ENCODE measurements at places on chromosomes 13 and 19.

- DNase-seq = no peak
These were observed 8.7 kb upstream of the KCNRG start for GRCh38 chr13:50006426-50007135.

- DNase-seq = no peak
These were observed 29.6 kb downstream of the ZAR1L start for GRCh38 chr13:32285633-32285965.

GRCh38 chr13:48564056-48564455, 31.2 kb upstream of the RCBTB2 start:
- peak; percentile 73 for DNase-seq

DNA sequence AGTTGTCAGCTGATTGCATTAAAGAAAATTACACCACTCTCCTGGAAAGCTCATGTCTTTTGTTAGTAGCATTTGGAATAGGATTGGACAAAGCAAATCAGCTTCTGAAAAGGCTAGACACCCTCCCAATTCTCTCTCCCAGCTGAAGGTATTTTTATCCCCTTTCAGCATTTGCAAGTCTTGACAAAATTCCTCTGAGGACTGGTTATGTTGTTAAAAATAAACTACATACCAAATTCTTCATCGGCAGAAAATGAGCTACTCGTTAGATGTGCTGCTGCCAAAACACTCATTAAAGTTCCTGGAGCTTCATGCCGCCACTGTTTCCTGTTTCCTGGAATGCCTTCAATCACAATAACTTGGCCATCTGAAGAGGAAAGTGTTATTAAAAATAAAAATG, 37.1 kb downstream of the UTP14C start:
- DNase-seq = no peak

DNA sequence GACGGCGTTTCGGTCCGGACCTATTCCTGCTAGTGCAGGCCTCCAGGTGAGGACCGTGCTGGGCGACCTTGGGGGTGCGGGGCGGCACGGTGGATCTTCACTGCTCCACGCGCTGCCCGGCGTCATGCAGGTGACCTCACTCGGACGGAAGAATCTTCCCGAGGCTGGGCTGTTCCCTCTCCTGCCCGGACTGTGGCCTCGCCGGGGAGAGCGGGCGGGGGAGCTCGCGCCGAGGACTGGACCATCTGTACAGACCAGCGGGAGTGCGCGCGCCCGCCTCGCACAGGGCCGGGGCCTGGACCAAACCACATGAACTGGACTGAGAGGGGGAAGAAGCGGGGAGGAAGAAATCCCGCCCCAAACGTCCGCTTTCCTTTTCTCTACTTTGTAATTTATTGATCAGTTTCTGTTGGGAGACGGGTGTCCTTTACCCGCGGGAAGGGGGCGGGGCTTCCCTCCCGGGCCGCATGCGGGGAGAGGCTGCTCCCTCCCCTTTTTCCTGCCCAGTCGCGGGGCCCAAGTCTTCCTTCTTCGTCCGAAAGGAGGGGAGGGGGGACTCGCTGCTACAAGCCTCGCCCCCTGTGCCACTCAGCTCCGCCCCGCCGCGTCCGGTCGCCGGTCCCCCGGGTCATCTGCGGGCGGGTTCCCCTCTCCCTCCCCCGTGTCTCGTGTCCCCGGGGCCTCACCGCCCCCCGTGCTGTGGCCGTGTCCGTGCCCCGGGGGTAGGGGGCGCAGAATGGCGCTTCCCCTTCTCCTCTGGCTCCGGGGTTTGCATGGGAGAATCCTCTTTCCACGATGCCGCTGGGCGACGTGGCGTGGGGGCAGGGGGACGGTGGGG, 4.9 kb downstream of the HRC start:
- peak; percentile 81 for DNase-seq

DNA sequence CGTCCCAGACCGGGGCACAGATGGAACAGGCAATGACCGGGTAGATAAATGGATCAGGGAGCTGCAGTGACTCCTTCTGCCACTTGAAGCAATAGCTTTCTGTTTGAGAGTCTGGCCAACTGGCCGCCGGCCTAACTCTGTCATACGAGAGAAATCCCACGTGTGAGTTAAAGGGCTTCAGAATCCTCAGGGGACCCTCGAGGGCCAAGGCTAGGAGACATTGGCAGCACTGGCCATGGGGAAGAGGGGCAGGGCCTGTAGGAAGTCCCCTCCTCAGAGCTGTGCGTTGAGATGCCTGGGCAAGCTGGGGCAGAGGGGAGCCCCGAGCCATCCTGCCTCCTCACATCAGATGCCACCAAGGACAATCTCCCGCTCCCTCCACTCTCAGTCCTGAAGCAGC, 51.6 kb downstream of the KLF2 start:
- DNase-seq = no peak

DNA sequence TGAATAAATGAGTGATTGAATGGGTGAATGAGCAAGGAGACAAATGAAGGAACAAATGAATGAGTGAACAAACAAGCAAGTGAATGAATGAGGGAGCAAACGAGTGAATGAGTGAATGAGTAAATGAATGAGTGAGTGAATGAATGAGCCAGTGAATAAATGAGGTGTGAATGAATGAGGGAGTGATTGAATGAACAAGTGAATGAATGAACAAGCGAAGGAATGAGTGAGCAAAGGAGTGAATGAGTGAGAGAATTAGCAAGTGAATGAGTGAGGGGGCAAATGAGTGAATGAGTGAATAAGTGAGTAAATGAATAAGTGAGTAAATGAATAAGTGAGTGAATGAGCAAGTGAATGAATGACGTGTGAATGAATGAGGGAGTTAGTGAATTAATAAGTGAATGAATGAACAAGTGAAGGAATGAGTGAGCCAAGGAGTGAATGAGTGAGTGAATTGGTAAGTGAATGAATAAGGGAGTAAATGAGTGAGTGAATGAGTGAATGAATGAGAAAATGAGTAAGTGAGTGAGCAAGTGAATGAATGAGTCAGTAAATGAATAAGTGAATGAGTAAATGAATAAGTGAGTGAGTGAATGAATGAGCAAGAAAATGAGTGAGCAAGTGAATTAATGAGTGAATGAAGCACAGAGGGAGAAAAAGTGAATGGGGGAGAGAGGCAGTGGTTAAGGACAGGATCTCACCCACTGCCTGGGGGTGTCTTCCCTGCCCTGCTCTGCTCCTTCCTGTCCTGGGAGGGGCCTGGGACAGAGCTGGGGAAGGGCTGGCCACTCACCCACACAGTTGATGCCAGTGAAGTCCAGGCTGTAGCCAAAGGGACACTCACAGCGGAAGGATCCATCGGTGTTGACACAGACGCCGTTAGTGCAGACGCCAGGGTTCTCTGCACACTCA, 36.4 kb downstream of the CCL25 start:
- DNase-seq = no peak

DNA sequence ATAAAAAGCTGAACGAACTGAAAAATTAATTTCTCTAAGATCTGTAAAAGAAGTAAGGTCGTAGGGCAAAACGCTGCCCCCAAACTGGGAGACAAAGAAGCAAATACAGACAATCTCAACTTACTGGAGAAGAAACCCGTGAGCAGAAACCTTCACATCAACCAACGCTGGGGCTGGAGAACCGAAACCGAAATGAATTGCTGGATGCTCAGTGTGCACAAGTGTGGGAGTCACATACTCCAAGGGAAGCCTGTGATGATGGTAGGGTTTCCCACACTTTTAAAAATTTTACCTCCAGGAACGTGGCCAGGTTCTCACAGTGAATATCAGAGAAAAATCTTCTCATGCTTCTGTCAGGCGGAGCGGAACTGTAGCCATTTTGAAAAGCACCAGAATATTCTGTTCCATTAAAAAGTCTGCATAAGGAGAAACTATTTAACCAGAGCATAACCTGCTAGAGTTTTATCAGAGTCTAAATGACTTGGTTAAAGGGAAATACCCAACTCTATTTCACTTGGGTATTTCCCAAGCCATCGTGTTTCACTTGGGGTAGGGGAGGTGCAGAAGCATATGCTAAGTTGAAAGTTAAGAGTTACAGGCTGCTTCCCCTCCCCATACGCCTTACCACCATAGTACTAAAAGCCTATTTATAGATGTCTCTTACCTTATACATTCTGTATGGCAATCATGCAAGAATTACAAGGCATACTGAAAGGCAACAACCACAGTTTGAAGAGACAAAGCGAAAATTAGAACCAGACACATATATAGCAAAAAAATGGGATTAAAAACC, 110.5 kb upstream of the SLITRK1 start:
- DNase-seq = no peak

GRCh38 chr19:23318143-23318542, 67.9 kb upstream of the ZNF724 start:
- no peak for DNase-seq

- DNase-seq = peak; percentile 52
These were observed 94.3 kb downstream of the INSR start for GRCh38 chr19:7199613-7200533.

DNA sequence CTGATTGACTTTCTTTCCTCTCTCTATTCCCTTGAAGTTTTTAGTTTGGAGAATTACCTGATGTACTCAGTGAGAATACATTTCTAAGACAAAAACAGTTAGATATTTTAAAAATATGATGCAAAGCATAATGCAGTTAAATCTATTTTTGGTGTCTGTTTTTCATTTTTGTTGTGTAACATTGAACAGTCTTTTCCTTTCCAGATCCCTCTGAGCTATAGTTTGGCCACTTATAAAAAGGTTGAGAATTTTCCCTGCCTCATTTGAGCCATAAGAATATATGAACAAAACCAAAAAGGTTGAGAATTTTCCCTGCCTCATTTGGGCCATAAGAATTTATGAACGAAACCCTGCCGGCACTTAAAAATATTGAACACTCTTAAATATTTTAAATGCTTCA, 57.0 kb upstream of the IPO5 start:
- no peak for DNase-seq

DNA sequence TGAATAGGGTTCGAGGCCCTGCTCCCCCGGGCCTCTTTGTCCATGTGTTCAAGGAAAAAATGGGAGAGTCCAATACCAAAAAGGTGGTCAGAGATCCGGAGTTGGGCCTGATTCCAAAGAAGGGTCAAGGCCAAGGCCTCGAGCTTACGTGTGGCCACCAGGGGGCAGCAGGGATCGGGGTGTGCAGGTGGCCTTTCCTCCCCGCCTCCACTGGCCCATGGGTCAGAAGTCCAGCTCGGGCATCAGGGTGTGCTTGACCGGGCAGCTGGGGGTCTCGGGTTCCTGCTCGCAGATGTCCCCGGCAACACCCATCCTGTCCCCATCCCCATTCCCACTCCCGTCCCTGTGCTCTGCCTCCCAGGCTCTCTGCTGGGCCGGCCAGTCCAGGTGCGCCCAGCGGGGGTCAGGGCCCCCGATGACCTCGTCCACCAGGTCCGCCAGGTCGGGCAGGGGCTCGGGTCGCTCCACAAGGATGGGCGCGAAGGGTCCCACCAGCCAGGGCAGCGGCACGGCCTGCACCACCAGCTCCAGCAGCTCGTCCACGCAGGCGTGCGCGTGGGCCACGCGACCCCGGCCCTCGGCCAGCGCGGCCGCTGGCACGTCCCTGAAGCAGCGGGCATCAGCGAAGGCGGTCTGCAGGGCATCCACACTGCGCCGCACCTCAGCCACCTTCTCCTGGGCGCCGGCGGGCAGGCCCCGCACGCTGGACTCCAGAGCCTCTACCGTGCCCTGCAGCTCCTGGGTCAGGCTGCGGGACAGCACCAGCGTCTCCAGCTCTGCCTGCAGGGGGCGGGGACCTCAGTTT, 5.2 kb upstream of the PLIN4 start:
- peak; percentile 61 for DNase-seq

DNA sequence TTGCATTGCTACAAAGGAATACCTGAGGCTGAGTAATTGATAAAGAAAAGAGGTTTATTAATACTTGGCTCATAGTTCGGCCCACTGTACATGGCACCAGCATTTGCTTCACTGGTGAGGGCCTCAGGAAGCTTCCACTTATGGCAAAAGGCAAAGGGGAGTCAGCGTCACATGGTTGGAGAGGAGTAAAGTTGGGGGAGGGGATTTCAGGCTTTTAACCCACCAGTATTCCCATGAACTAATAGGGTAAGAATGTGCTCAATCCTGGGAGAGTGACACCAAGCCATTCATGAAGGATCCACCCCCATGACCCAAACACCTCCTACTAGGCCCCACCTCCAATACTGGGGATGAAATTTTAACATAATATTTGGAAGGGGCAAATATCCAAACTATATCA, 82.5 kb upstream of the MYCBP2 start:
- DNase-seq = no peak

GRCh38 chr13:83281654-83282053, 600.6 kb downstream of the SLITRK1 start:
- no peak for DNase-seq

DNA sequence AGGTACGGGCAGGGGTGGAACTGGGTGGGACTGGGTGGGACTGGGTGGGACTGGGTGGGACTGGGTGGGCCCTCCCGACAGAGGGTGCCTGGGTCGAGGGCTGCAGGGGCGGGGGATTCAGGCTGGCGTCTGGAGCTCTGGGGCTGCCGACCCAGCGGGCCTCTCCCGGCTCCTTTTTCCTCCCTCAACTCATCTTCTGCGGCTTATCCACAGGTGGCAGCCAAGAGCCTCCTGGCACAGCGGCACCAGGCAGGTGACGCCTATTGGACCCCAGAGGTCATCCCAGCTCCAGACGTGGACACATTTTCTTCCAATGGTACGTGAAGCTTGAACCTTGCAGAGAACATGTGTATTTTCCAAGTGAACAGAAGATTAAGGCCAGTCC, 533 bp downstream of the ZNF544 start:
- DNase-seq = peak; percentile 55

GRCh38 chr13:27588405-27588804, 31.9 kb downstream of the LNX2 start:
- no peak for DNase-seq

DNA sequence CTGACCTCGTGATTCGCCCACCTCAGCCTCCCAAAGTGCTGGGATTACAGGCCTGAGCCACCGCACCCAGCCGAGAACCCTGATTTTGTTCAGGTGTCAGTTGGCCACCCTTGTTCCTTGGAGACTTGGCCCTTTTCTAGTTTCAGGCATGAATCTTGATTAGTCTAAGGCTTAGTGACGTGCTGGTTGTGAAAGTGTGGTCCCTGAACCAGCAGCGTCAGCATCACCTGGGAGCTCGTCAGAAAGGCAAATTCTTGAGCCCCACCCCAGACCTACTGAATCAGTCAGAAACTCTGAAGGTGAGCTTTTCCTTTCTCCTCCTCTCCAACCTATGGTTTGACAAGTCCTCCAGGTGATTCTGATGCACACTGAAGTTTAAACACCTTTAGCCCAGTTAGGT, 35.2 kb downstream of the CACNG6 start:
- DNase-seq = no peak

DNA sequence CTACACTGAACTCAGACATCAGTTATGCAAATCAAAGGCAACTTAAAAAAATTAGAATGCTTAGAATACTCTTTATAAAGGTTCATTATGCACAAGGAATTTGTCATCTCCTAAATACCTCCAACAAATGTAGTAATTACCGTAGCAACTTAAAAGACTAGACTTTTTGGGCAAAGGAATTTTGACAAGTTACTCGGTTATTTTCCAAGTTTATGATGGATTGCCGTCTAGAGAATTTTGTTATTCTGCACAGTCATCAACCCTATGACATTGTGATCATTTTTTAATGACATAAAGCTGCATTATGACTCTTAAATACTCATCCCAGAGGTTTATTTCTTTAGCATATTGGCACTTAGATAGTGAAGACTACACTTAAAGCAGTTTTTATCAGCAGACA, 71.9 kb downstream of the TRPC4 start:
- no peak for DNase-seq

GRCh38 chr19:1923319-1923718, 17.7 kb upstream of the CSNK1G2 start:
- no peak for DNase-seq
